ENCODE measurements at places on chromosomes 3 and 15.

DNA sequence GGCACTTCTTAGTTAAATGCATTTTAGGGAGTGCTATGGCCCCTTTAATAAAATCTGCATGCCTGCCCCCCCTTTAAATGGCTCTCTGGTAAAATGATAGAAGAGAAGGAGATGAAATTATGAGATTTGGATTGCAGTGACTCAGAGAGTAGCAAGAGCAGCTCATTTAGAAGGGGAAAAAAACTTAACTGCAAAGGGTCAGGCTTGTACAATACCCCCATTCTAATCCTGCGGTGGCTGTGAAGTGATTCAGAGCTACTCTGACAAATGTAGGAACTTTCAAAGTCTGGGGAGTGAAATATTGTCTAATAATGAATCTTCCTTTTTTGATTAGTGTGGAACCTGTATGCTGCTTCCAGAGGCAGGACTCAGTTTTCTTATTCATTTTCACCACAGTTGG, 44.1 kb upstream of the TBC1D23 start:
- no peak for DNase-seq

GRCh38 chr3:42826141-42826540, 16.9 kb downstream of the ACKR2 start:
- DNase-seq, result no peak

GRCh38 chr3:95272781-95273180, 1209.9 kb downstream of the NSUN3 start:
- DNase-seq, result no peak

DNA sequence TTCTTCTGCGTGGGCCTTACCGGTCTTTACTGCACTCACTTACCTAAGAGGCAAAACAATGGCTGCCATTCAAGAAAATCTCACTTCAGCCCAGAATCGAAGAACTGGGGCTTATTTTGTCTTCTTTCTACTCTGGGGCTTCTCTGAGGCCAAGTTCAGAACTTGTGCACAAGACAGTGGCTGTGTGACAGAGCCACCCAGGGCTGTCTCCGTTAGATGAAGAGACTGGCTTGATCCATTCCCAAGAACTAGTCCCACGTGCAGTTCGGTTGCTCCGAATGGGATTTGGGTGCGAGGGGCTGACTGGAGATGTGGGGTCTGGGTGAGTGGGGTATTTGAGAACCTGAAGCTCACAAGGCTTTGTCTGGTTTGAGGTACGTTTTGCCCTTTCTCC, 795 bp upstream of the TCF12 start:
- no peak for DNase-seq

- DNase-seq, result no peak
Observed at GRCh38 chr3:13570391-13571194, 21.7 kb downstream of the FBLN2 start.

- DNase-seq, result peak; percentile 19
Observed at GRCh38 chr15:89332446-89332845, 2.2 kb downstream of the POLG start.

- DNase-seq, result no peak
Observed at GRCh38 chr3:159857840-159858239, 130.8 kb upstream of the IL12A start.

DNA sequence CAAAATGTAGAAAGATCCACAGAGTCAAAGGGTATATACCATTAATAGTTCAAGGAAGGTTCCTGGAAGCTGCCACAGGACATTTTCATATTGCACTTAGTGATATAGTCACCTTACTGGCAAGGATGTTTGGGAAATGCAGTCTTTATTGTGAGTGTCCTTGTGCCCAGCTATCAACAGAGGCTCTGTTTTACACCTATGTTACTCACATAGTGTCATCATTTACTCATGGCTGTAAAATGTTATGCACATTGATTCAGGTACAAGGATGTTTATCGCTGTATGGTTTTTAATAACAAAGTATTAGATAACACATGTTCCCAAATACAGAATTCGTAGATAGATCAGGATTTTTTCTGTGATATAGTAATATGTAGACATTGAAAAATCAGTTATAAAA, 50.9 kb downstream of the ZPLD1 start:
- no peak for DNase-seq

DNA sequence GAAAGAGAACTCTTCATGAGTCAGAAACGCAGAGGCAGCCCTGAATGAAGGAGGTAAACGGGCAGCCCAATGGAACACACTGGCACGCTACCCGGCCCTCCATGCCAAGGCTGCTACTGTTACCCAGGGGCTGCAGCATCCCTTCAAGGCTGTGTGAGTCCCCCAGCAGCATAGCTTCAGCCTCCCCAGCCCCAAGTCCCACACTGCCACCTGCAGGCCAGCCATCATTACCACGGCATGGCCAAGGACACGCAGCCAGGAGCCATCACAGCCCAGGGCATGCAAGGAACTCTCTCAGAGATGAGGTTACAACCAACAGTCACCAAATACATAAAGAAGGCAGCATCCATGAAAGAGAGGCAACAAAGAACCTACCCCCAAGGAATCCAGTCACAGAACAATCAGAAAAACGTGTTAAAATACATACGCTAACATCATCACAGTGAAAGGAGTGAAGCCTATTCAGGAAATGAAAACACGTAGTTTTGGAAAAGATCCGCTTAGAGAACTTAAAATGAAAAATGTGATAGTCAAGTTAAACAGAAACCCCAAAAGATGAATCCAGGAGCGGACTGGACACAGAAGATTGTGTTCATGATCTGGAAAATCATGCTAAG, 22.4 kb downstream of the PLA2G4F start:
- no peak for DNase-seq

DNA sequence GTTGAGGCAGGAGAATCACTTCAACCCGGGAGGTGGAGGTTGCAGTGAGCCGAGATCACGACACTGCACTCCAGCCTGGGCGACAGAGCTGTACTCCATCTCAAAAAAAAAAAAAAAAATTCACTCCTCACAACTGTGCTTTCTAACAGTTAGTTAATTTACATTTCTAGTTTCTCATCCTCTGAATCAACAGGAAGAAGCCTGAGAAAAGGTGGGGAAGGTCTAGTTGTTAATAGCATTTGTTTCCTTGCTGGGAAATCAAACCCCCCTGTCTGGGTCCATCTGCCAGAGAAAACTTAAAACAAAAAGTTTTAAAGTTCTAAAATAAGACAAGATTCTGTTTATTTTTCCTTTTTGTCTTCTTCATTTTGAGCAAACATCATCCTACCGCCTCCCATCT, 62.3 kb downstream of the TMEM39A start:
- no peak for DNase-seq

DNA sequence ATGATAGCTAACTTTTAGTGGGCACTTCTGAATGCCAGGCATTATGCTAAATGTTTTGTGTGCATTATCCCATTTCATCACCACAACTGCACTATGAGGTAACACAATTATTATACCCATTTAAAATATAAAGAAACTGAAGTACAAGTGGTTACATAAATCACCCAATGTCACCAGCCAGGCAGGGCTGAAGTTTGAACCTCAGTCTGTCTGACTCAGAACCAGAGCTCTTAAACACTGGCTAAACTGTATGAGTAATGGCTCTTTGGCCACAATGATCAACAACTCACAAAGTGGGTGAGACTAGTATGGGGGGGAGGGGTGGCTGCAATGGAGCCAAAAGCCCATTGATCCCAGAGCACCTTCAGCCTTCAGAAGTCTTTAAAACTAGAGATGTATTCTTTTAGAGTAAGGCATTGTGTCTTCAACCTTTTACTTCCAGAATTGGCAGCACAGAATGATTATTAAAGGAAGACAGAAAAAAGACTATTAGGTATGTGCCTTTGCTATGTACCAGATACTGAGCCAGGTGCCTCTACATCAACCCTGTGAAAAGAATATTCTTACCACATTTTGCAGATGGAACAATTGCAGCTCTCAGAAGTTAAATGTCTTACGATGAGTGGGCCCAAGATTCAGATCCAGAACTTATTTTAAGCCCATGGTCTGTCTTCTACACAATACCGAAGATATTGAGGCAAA, 166.9 kb downstream of the UACA start:
- no peak for DNase-seq

- DNase-seq, result no peak
Observed at GRCh38 chr15:74158855-74159650, 14.5 kb upstream of the ISLR start.

DNA sequence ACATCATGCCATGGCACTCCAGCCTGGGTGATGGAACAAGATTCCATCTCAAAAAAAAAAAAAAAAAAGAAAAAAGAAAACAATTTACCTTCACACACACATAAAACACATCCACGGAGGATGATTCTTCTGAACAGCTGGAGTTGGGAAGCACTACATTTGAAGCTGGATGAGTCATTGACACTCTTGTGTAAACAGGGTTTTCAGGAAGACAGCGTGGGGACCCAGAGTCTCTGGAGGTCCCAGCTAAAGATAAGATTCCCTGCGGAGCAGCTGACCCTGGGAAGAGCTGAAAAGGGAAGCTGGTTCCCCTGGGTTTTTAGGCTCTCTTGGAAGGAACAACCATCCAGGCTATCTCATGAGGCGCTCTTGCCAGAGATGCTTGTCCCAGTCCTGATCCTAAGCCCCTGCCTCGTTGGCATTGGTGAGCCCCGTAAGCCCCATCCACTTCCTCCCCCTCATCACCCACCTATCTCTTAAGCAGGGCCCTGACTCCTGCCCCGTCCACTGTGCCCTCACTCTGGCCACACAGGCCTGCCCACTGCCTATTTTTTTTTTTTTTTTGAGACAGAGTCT, 32.0 kb upstream of the FURIN start:
- no peak for DNase-seq

- DNase-seq, result no peak
Observed at GRCh38 chr3:70755526-70755925, 443.1 kb upstream of the MDFIC2 start.

GRCh38 chr15:33941279-33942063, 26.8 kb upstream of the CHRM5 start:
- no peak for DNase-seq

- DNase-seq, result no peak
Observed at GRCh38 chr3:52793702-52794611, 639 bp upstream of the ITIH3 start.

DNA sequence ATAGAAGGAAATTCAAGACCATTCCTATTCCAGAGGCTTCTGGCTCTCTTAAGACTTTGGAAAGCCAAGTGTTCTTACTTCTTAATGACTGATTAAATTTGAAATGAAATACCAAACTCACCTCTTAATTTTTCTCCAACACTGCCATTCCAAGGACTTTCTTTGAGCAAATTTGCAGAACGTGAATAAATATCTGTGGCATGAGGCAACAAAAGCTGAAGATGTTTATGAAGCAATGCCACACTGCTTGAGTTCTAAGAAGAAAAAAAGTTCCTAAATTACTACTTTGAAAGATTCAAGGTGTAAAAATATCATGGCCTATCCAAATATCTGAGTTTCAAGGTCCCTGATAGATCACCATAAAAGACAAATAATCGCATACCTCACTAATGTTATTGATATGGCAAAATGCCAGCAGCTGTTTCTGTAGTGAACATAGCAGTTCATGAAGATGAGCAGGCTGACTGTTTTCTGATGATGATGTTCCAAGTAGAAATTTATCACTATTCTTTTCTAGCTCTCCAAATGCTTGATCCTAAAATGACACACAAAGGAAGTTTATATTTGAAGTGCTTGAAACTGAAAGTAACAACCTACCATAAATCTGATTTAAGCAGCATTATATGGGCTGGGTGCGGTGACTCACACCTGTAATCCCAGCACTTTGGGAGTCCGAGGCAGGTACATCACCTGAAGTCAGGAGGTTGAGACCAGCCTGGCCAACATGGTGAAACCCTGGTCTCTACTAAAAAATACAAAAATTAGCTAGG, 104.4 kb downstream of the HERC1 start:
- DNase-seq, result no peak

- DNase-seq, result no peak
Observed at GRCh38 chr15:82554351-82554750, 14.1 kb upstream of the RPS17 start.

DNA sequence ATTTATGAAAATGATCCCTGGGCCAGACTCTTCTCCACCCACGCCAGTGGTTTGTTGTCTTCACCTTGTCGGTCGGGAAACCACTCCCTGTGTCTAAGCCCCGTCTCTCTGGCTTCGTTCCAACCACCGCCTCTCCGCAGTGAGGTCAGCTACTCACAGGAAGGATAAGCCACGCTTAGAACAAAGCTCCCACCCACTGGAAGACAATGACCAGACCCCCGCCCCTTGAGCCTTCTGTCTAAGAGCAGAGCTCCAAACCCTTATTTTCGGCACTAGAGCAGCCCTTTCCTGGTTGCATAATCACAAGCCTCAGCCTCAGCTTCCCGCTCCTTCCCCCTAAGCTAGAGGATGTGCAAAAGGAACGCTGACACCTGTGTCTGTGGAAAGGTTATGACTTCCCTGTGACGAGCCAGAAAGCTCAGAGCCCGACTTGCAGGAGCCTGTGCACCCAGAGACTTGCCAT, 114.9 kb upstream of the MEF2A start:
- peak; percentile 78 for DNase-seq

DNA sequence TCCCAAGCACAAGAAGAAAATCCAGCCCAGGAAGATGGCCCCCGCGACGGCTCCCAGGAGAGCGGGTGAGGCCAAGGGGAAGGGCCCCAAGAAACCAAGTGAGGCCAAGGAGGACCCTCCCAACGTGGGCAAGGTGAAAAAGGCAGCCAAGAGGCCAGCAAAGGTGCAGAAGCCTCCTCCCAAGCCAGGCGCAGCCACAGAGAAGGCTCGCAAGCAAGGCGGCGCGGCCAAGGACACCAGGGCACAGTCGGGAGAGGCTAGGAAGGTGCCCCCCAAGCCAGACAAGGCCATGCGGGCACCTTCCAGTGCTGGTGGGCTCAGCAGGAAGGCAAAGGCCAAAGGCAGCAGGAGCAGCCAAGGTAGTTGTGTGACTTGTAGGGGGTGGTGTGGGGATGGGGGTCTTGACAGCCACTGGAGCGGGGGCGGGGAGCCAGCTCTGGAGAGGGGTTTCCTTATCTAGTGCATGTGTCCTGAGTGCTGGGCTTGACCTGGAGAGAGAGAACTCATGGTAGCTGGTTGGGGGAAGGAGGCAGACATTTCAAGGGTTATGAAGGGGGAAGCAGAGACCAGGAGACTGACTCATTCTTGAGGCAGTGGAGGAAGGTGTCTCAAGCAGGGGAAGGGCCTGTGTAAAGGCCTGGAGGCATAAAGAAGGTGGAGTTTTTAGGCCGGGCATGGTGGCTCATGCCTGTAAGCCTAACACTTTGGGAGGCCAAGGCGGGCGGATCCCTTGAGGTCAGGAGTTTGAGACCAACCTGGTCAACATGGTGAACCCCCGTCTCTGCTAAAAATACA, 6.2 kb downstream of the H1-8 start:
- DNase-seq, result no peak

- DNase-seq, result peak; percentile 53
Observed at GRCh38 chr3:195905970-195906864, 2.1 kb downstream of the TNK2 start.

- DNase-seq, result no peak
Observed at GRCh38 chr3:43816372-43816771, 125.6 kb downstream of the ABHD5 start.
